ENCODE measurements at places on chromosomes 2 and 18. TPM values are rescaled to one million over a fixed set of nuclear protein-coding genes. Genes with fewer than 3 reads are reported as not detected.
A peak's percentile ranks its signal among the peaks of the same experiment; 100 is the strongest.

Gene COL5A2
- 159 TPM for total RNA-seq

GRCh38 chr2:27074738-27075565 lies 3.5 kb upstream of the EMILIN1 start:
- no peak for DNase-seq

- DNase-seq = peak; percentile 97
Observed at GRCh38 chr18:37393945-37394609, 171.5 kb downstream of the CELF4 start.

Gene ATP6V1B1
- total RNA-seq = not detected

DNA sequence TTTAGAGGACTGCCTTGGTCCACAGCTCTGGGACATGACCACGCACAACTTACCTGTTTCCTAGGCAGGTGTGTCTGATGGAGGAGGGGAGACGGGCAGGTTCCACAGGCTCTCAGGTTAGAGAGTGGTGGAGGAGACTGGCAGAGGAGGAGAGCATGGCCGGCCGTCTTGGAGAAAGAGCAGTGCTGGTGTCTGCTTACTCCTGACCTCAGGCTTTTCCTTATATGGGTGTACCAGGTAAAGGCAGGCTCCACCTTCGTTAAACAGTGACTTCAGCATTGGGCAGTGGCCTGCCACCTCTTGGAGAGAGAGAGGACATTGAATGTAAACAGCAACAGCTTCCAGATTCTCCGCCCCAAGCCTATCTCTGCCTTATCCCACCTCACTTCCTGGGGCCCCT lies at the start of gene CAPN13:
CAPN13 (minus strand) TSS at position 198 of the 400 bp plus-strand sequence. CDS start 20,121 bp downstream, outside the sequence.
- DNase-seq = peak; percentile 91

- no peak for DNase-seq
Observed at GRCh38 chr2:67839668-67840067, 223.1 kb downstream of the C1D start.

Gene CFAP221
- 7.1 TPM for total RNA-seq

Gene SLC4A5
- total RNA-seq = 2.0 TPM

GRCh38 chr2:152552888-152553287 lies 164.4 kb downstream of the PRPF40A start:
- no peak for DNase-seq

DNA sequence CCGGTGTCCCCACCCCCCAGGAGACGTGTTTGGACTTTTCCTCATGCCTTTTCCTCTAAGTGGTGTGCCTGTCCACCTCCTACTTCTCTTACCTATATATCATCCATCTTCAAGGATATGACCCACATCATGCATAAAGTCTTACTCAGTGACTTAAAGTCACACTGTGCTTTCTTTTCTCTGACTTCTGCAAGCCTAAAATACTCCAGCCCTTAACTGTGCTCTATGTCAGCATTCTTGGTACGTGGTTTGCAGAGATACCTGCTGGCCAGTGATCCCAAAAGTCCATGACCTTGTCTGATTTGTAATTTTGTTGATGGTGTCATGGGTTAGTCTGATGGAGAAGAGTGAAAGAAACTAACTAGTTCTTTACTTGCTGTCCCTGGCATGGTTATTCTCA lies 393.6 kb upstream of the NRP2 start:
- DNase-seq = no peak

Gene SLC30A3
- total RNA-seq = 1.0 TPM

Gene GKN1
- total RNA-seq = not detected

Gene REG1B
- not detected for total RNA-seq

DNA sequence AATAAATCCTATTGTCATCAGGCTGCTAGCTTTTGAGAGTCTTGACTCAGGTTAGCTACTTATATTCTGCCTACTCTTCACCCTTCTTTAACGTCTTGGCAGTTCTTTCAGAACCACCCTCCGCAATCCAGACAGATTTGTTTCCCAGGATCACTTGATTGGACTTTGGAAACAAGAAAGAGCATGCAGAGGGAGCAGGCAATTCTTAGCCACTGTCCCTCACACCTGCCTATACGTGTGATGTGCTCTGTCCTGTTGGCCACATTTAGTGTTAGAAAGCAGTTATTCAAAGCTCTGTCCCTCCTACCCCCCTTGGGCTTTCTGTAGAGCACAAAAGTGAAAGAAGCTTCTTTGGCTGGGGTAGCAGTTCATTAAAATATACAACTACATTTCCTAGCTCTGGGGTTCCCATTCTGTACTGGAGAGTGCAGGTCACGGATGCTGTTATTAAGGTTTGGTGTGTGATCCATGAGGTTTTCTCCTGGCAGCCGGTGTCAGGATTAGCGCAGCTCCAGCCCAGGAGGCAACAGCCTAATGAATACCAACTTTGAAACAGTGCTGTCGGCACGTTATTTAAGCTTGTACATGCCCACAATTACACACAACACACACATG lies 6.3 kb downstream of the FZD5 start:
- peak; percentile 41 for DNase-seq

Gene KLHL14
- 4.2 TPM for total RNA-seq

DNA sequence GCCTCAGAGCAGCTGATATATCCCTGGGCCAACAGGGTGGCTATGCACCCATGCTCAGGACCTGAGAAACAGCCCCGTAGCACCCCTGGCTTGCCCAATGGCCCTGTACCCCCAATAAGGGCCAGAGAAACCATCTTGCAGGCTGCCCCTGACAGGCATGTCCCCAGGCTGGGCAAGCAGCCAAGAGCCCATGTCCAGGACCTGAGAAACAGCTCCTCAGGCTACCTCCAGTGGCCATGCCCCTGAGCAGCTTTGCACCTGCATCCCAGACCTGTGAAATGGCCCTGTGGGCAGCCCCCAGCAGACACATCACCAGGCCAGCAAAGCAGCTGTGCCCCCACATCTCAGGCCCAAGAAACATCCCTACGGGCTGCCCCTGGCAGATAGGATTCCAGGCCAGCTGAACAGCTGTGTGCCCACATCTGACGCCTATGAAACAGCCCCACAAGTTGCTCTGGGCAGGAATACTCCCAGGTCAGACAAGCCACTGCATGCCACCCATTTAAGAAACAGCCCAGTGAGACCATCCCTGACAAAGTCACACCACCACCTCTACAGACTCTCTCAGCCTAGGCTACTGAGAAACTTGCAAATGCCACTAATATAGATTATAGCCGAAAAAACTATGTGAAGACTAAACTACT lies 84.1 kb downstream of the TMEM237 start:
- peak; percentile 42 for DNase-seq

- no peak for DNase-seq
Observed at GRCh38 chr2:28658369-28658768, 93.3 kb upstream of the PPP1CB start.

GRCh38 chr2:36967236-36967876 lies 1.0 kb upstream of the STRN start:
- DNase-seq = no peak

Gene ACMSD
- total RNA-seq = not detected

GRCh38 chr2:211611061-211611518 lies 927.5 kb downstream of the ERBB4 start:
- no peak for DNase-seq

DNA sequence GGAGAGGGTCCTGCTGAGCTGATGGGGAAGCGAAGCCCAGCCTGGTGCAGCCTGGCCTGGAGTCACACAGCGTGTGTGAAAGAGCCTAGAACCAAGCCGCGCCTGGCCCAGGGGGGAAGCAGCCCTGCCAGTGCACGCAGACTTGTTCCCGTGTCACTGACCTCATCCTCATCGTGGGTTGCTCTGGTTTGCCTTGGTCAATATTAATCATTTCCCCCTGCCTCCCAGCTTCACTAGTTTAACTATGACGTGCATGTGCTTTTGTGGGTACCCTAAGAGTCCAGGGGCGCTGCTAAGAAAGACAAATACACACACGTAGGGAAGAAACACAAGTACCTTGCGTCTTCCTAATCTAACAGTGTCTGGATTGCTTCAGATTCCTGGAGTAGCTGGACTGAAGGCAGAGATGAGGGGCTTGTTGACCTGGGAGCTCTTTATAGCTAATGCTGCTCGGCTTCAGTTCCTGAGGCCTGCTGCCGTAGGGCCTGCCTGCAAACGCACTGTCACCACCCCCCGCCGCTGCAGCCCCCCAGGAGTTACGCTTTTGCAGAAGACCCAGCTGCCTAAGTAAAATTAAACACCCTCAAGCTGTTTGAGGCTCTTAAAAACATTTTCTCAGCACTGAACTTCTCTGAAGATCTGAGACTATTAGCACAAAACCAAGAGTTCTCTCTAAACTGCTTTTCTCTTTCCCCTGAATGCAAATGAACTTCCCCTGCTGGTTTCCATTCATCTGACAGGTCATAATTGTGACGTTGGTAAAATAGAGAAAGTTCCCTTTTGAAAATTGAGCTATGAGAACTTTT lies 159.2 kb downstream of the FAM210A start:
- no peak for DNase-seq

Gene PPIG
- total RNA-seq = 71.0 TPM

Gene ZNF804A
- total RNA-seq = 0.15 TPM

All from endodermal cell (in vitro differentiated cells).